ENCODE measurements at places on chromosomes 13 and 19.

GRCh38 chr19:36151144-36152018 is 866 bp downstream of the COX7A1 start:
- no peak for DNase-seq

GRCh38 chr19:15332311-15332996 is at the start of gene BRD4:
Gene BRD4 (minus strand): TSS chr19:15332539. CDS start chr19:15273099, 59,440 bp downstream.
- peak; percentile 64 for DNase-seq

- DNase-seq = no peak
These were observed 10.6 kb upstream of the NFIX start for GRCh38 chr19:12984683-12985048.

- no peak for DNase-seq
These were observed 8.7 kb downstream of the NDUFS7 start for GRCh38 chr19:1392407-1392806.

DNA sequence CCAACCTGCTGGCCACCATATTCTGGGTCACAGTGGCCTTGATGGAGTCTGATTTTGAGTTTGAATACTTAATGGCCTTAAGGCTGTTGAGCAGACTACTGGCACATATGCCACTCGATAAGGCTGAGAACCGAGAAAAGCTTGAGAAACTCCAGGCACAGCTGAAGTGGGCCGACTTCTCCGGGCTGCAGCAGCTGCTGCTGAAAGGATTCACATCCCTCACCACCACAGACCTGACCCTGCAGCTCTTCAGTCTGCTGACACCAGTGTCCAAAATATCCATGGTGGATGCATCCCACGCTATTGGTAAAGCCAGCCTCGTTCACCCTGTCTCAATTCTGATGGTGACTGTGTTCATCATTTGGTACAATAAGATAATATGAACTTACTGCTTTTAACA is 77.5 kb downstream of the ZAR1L start:
- DNase-seq = no peak

DNA sequence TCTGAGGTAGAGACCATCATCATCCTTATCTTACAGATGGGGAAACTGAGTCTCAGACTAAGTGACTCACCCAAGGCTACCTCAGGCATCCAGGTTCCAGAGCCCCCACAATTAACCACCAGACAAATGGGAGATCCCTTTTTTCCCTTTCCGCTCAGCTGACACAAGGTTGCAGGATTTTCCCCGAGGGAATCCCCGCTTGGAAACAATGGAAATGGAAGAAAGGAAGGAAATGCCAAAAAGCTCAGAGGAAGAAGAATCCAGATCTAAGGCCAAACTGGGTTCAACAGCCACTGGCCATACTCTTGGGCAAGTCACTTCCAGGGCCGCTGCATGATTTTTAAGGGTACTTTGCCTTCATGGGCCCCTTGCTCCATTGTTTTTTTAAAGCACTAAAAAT is 1.6 kb downstream of the ZNF71 start:
- no peak for DNase-seq

Measured in stimulated activated naive CD4-positive, alpha-beta T cell (primary cell).